ENCODE measurements at places on chromosomes 1 and 21.

DNA sequence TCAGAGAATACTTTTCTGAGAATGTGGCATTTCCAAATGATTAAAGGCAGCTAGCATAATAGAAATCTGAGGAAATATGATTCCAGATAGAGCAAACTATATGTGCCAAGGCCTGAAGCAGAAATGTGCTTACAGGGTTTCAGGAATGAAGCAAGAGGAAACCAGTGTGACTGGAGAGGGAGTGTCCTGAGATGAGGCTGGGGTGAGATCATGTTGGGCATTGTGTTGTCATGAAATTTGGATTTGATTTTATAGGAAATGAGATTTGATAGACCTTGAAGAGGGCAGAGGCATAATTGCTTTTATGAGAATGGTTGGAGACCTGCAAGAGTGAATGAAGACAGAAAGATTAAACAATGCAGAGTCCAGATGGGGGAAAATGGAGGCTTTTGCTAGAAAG lies 338.1 kb upstream of the SNX7 start:
- no peak for DNase-seq

- DNase-seq = no peak
These were observed 37.1 kb downstream of the OPTC start for GRCh38 chr1:203531063-203531462.

GRCh38 chr1:53949023-53949990 lies 3.2 kb downstream of the LRRC42 start:
- no peak for DNase-seq

DNA sequence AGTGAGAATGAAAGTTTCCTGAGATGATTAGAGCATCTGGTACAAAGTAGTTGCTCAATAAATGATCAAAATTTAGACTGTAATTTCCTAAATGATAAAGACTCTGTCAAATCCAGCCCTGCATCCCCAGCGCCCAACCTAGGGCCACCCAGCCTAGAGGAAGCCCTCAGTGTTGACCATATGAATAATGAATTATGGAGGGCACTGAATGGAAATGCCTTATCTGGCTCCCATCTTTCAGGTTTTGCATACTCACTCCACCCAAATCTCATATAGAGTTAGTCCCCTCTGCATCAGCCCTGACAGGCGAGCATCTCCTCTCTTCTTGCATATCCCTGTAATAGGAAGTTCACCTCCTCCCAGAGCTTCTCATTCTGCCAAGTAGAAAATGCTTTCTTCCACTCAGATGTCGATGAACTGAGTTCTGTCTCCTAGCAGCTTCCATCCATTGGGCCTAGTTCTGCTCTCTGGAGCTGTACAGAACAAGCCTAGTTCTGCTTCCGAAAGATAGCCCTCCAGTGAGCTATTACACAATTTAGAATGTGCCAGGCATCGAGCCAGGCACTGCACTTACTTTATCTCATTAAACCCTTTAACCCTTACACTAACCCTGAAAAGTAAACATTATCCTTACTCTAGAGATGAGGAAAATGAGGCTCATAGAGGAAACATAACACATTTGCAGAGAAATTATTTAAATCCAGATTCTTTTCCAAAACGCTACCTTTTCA lies 20.9 kb downstream of the COA7 start:
- no peak for DNase-seq

DNA sequence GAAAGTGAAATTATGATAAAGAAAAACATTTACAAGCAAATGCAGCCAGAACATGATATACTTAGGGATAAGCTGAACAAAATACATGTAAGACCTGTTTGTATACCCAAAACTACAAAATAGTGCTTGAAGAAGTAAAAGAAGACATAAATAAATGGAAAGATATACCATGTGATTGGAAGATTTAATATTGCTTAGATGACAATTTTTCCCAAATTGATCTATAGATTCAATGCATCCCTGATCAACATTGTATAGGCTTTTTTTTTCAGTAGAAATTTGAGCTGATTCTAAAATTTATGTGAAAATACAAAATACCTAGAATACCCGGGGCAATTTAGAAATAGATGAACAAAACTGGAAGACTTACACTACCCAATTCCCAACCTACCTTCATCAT lies 76.4 kb downstream of the GABPA start:
- no peak for DNase-seq

DNA sequence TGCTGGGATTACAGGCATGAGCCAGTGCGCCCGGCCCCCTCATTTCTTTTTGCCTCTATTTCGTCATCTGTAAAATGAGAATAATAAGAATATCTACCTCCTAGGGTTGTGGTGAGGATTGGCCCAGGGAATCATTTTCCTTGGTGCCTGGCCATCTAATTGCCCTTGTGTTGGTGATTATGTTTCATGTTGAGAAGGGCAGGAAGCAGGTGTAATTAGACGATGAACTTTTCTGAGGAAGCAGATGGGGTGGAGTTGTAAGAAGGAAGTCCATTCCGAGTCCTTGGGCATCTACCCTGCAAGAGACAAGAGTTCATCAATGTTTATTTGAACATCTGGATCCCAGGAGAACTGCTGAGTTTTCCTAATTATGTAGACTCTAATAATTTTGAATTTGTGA lies 38.7 kb upstream of the NEK2 start:
- no peak for DNase-seq

DNA sequence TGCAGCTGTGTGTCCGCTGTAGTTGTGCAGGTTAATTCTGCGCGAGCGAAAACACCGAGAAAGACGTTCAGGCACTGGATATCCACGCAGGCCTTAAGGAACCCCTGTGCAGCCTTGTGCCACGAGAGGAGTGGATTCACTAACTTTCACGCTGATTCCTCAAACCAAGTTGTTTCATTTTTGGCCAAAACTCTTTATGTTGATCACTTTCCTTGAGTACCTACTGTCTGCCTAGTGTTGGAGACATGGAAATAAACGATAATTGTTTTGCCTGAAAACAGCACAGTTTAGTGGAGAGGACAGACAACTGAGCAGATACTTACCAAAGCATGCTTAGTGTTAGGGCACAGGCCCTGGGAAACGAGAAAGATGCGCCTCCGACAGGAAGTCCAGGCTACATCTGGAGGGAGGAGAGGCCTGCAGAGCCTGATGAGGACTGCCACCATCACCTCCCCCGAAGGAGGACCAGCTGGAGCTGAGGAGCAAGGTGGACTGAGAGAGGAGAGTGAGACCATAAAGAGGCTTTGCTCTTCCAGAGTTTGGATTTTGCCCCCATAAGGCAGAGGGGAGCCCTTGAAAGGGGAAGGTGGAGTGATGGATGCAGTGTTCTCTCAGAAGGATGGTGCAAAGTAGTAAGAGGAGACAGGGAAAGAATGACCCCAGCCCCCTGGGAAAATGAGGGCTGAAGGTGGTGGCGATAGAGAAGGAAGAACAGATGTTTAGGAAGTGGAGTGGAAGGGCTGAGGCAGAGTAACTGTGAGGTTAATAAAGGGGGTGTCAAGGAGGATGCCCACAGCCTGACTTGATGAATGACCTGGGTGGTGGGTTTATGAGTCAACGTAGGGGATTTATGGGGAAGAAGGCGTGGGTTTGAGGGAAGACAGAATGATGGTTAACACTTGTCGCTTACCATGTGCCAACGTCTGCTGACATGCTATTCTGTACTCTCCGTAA lies 956 bp upstream of the SCAF4 start:
- DNase-seq = no peak

- no peak for DNase-seq
These were observed 40.6 kb downstream of the EEIG2 start for GRCh38 chr1:108600504-108600903.

DNA sequence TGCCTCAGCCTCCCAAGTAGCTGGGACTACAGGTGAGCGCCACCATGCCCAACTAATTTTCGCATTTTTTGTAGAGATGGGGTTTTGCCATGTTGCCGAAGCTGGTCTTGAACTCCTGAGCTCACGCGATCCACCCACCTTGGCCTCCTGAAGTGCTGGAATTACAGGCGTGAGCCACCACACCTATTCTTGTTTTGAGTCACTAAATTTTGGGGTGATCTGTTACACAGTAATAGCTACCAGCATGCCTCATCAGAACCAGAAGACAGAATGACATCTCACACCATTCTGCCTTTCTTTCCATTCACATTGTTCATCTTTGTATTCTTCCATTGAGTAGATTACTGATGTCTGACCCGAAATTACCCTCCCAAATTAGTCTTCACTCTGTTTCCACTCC lies 9.1 kb downstream of the RHBDL2 start:
- no peak for DNase-seq

- DNase-seq = no peak
These were observed 25.3 kb upstream of the RAP1A start for GRCh38 chr1:111594306-111594693.

DNA sequence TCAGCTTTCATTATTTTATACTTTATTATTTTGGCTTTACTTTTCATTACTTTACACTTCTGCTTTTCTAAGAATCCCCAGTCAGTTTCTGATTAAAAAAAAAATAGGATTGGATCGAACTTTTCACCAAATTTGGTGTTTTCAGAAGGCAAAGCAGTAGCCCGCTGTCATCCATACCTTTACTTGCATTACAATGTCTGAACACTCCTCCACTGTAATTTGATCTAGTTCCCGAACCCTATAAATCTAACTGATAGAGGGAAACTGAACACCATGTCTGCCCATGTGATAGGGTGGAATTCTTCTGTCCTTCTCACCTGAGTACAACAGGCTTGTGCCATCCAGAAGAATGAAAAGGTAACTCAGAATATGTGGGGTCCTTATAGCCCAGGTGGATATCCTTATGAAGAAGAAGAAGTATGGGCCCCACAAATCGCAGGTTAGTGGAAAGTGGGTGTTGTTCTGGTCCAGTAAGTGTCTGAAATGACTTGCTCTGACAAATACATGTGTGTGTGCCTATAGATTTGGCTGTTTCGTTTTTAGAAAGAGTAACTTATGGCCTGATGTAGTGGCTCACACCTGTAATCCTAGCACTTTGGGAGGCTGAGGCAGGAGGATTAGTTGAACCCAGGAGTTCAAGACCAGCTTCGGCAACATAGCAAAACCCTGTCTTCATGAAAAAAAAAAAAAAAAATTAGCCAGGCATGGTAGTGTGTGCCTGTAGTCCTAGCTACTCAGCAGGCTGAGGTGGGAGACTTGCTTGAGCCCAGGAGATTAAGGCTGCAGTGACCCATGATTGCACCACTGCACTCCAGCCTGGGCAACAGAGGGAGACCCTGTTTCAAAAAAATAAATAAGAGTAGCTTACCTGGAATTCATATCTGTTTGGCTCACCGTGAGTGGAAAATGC lies 26.6 kb upstream of the CDC14A start:
- no peak for DNase-seq

DNA sequence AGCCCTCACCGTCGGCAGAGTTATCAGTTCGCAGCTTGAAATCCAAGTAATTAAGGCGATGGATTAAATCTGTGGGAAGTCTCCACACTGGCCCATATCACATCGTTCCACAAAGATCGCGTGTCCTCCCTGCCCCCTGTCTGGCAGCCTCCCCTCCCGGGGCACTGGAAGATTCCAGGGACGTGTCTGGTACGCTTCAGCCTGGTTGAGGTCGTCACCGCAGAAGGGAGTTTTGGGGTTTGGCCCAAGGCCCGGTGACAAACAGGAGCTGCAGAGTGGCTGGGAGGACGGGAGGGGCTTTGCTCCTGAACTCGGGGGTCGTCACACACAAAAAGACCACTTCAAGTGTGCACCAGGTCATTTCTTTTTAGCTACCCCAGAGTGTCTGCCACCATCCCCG lies 51.1 kb downstream of the PRDM16 start:
- DNase-seq = no peak

- DNase-seq = no peak
These were observed 13.6 kb downstream of the PPFIA4 start for GRCh38 chr1:203039609-203040512.

GRCh38 chr1:56958526-56958925 lies 7.3 kb downstream of the C8B start:
- no peak for DNase-seq

DNA sequence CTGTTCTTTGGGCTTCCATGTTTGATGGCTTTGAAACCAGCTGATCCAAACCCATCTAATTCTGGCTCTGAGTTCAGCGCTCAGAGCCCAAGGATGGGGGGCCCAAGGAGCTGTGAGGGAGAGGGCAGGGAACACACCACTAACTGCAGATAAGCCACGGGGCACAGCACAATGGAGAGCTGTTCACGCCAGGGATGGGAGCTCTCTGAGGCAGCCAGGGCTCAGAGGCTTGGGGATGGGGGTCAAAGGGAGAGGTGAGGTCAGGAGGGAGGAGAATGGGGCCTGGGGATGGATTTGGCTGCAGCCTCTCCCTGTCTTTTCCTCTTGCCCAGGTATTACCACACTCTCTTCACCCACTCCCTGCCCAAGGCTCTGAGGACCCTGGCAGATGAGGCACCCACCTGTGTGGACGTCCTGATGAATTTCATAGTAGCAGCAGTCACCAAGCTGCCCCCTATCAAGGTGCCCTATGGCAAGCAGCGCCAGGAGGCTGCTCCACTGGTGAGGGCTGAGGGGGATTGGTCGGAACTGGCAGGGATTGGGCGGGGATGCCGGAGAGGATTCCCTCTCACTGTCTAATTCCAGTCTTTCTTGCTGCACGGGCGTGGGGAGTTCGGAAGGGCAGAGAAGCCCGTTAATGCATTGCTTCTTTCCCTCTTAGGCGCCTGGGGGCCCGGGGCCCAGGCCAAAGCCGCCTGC lies 11.3 kb downstream of the SLC30A2 start:
- no peak for DNase-seq

GRCh38 chr1:7738044-7738443 lies 33.1 kb upstream of the VAMP3 start:
- DNase-seq = no peak

DNA sequence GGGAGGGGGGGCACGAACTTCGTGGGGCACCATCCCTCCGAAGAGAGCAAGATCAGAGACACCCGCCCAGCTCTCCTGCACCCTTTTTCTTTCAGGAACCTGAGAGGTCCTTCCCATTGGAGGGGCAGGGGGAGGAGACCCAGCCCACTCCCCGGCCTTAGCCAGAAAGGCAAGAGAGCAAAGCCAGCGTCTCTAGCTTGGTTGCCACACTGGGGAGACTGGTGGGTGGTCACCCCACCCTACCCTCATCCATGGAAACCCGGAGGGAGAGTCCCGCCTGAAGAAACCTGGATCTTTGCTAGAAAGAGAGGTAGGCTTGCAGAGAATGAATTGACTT lies 246 bp downstream of the ATP2B4 start:
- no peak for DNase-seq

- no peak for DNase-seq
These were observed 8.3 kb upstream of the WNT3A start for GRCh38 chr1:227998374-227999055.
